ENCODE measurements at places on chromosomes 3 and 15.

DNA sequence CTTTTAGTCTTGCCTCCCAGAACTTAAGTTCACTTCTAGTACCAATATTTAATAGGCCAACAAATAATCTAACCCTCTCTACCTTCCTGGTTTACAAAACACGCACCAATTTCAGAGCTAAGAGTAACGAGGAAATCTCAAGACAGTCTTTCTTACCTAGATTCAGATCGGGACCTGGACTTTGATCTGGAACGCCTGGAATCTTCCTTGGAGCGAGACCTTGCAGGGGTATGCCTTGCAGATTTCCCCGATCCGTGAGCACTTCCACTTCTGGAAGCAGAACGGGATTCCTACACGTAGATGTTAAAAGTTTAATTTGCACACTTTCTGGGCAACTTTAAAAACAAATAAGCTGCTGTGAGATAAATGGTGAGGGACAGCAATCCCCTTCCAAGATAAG lies 11.4 kb downstream of the TRA2B start:
- DNase-seq = no peak

- no peak for DNase-seq
Observed at GRCh38 chr15:39239562-39239961, 341.3 kb upstream of the THBS1 start.

DNA sequence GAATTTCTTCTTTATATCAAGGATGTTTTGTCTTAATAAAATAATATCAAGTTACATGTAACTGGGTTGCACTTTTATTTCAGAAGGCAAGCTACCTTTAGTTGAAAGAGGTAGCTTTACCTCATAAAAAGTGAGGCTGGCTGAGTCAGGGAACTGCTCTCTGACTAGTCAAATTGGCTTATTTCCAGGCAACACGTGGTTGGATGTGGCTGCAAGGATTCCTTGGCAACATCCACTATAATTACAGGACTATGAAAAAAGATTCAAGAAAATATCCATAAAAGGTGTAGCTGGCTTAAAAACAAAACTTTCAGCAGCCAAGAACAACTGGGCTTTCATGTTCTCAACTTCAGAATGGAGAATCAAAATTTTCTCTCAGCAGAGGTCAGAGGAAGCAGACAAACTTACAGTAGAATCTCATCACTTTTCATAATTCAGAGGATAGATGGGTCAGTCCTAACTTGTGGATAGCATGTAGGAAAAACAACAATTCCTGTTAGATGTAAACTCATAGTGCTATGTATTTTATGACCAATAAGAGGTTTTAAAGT lies 779.1 kb downstream of the MECOM start:
- DNase-seq = no peak

- peak; percentile 53 for DNase-seq
Observed at GRCh38 chr15:49225572-49226281, 55.7 kb downstream of the GALK2 start.

DNA sequence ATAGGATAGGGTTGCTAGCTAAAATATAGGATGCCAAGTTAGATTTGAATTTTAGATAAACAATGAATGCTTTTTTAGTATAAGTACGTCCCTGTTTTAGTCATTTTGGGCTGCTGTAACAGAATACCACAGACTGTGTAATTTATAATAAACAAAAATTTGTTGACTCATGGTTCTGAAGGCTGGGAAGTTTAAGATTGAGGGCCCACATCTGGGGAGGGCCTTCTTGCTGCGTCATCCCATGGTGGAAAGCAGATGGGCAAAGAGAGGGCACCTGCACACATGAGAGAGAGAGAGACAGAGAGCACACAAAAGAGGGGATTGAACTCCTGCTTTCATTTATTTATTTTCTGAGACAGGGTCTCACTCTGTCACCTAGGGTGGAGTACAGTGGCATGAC lies 246.5 kb downstream of the EPHB1 start:
- DNase-seq = no peak

- DNase-seq = no peak
Observed at GRCh38 chr3:111820651-111821050, 38.4 kb upstream of the PHLDB2 start.

GRCh38 chr3:54888873-54889272 lies 39.0 kb downstream of the LRTM1 start:
- DNase-seq = no peak

DNA sequence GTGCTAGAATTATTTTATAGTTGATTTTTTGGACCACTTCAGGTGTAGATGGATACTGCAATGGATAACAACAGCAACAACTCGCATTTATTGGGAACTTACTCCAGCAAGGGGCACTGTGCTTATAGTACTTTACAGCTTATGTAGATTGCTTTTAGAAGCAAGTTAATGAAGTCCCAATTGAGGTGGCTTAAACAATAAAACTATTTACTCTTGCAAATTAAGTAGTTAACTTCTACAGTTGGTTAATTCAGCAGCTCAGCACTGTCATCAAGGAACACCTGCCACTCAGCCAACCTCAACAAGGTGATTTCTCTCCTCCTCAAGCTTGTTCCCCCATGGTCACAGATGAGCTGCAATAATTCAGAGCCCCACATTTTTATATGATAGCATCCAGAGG lies 124.1 kb downstream of the RASA2 start:
- DNase-seq = no peak

- DNase-seq = no peak
Observed at GRCh38 chr15:90840157-90840855, 28.1 kb upstream of the FURIN start.

- peak; percentile 64 for DNase-seq
Observed at GRCh38 chr15:40102897-40103858, 5.5 kb downstream of the BMF start.

GRCh38 chr15:99565049-99565298 lies 810 bp upstream of the MEF2A start:
- no peak for DNase-seq

- no peak for DNase-seq
Observed at GRCh38 chr3:3495611-3496010, 303.6 kb upstream of the LRRN1 start.

DNA sequence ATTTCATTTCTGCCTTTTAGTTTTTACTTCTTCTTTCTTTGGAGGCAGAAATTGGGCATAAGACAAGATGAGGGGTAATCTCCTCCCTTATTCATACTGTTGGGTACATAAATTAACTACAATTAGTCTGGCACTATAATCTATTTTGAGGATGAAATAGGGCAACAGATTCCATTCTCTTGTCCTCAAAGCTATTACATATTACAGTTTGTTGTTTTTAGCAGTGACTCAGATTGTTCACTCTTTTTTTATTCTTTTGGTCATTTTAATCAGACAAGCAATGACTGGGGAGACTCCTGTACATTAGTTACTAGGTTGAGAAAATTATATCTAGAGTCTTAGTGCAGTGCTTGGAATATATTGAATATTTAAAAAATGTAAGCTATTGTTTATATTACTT lies 556.0 kb downstream of the OTOL1 start:
- no peak for DNase-seq

GRCh38 chr15:58472821-58473581 lies 41.2 kb downstream of the LIPC start:
- no peak for DNase-seq

- DNase-seq = no peak
Observed at GRCh38 chr15:78633348-78633747, 7.7 kb downstream of the CHRNB4 start.

Data from SK-N-DZ (cell line).